ENCODE measurements at places on chromosomes 16 and 17.

DNA sequence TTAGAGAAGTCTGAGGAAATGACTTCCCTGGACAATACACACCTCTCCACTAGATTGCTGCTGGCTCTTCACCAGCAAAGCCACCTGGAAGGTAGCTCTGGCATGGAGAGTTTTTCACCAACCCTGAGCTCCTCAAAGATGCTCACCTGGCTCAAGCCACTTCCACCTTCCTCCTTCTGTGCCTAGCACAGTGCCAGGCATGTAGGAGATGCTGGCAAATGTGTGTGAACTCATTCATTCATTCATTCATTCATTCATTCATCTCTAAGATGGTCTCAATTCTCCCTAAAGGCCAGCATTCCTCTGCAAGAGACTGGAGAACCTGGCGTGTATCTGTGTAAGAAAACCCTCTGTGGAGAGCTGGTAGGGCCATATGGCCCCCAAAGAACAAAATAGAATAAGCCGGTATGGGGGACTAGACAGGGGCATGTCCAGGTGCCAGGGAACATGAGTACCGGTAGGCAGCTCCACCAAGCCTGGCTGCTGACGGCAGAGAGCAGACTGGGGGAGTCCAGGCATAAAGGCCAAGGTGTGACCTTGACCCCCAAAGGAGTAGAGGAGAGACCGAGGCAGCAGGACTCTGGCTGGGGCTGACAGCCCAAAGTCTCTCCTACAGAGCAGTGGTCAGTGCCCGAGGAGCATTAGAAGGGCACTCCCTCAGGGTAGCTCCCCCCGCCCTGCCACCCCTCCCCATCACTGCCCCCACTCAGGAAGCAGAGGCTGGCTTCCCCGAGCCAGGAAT, 132.2 kb upstream of the TNRC6C start:
- DNase-seq: no peak

GRCh38 chr16:88030498-88030897, 79.3 kb downstream of the BANP start:
- DNase-seq: no peak

DNA sequence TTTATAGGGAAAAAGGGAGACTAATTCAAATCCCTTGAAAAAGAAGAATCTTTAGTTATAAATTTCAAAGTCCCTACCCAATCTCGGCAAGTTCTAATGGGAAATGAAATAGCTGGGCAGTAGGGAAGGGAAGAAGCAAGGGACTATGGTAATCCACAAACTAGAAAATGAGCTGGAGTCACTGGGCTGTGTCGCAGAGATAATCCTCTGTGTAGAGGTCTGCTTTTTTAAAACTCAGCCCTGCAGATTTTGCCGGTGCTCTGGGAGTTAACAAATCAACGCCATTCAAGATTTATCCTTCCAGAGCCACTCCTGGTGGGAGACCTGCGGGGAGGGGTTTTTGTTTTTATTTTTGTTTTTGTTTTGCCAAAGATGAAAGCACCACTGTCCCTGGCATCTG, 20.8 kb downstream of the SNX11 start:
- DNase-seq: no peak

DNA sequence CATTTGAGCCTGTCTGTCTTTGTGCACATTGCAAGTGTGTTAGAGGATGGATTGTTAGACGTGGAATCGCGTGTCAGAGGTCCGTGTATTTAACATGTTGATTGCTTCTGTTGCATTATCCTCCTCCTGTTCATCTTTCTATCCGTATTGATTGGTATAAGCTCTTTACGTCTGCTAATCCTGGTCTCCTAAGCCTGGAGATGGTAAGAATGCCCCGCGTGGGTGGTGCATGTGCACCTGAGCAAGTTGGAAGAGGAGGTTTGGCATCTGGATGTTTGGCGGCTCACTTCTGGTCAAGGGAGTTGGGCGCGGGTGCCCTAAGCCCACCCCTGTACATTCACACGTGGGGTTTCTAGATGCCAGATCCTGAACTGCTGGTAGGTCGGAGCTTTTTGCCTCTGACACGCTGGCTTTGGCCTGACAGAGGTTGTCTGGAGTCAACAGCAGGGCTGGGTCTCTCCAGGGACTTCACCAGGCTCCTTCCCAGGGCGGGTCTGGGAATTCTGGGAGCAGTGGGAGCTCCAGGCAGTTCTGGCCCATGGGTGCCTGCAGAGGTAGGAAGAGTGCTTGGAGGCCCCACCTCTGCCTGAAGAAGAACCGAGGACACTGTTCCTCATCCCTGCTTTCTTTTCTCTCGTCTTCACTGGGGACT, 107.3 kb downstream of the OR1D5 start:
- no peak for DNase-seq

GRCh38 chr17:55420776-55421178, 858 bp downstream of the MMD start:
- DNase-seq: no peak

DNA sequence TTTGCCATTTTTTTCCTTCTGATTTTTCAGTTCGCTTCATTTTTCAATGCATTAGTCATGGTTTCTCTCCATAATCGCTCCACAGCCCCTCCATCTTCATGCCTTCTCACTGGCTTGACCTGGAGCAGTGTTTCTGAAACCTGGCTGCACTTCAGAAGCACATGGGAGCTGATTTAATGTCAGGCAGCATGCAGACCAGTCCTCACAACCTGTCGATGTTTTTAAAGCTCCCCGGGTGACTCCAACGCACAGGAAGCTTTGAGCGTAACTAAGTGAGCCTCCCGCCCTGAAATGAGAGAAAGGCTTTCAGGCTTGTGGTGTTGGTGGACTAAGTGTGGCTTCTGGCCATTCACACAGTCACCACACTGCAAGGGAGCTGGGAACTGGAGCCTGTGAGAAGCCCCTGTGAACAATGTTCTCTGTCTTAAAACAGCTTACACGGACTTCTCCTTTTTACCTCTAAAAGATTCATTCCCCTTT, 16.8 kb upstream of the DRG2 start:
- DNase-seq: no peak

DNA sequence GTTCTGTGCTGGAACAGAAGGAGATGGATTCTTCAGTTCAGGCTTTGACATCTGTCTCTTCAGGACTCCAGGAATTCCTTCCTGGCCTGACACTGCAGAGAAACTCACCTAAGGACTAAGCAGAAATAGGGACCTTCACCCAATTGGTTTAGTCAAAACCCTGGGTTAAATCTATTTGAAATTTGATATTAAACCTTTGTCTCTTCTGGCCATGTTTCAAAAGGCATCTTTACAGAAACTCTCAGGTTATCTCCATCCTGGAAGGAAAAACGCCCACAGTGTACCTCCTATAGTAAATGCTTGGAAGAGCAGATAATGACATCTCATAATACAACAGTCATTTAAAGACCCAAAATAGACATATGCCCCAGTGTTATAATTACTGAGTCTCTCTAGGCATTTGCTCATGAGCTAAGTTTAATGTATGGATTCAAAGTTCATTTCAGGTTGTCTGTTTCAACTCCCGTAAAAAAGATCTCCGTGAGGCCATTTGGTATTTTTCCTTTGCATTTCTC, 5.6 kb upstream of the HOXB4 start:
- peak; percentile 48 for DNase-seq

DNA sequence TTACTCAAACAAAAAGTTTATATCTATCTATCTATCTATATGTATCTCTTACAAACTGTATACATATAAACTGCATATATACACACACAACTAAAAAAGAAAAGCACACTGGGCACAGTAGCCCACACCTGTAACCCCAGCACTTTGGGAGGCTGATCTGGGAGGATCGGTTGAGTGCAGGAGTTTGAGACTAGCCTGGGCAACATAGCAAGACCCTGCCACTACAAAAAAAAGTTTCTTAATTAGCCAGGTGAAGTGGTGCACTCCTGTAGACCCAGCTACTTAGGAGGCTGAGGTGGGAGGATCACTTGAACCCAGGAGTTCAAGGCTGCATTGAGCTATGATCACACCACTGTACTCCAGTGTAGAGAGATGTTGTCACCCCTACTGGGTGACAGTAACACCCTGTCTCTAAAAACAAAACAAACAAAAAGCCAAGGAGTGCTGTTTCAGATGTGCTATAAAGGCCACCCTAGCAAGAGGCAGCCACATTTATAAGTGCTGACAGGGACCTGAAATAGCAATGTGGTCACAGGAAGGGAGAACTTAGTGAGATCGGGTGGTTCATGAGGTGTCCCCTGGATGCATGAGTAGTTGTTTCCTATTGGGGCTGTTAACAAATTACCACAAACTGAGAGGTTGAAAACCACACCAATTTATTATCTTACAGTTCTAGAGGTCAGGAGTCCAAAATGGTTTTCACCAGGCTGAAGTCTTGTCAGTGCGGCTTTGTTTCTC, 4.8 kb downstream of the CD2BP2 start:
- DNase-seq: no peak

GRCh38 chr17:70855401-70856054, 686.2 kb downstream of the KCNJ2 start:
- DNase-seq: peak; percentile 77

GRCh38 chr16:57416084-57416483, 11.5 kb downstream of the CCL17 start:
- DNase-seq: no peak

DNA sequence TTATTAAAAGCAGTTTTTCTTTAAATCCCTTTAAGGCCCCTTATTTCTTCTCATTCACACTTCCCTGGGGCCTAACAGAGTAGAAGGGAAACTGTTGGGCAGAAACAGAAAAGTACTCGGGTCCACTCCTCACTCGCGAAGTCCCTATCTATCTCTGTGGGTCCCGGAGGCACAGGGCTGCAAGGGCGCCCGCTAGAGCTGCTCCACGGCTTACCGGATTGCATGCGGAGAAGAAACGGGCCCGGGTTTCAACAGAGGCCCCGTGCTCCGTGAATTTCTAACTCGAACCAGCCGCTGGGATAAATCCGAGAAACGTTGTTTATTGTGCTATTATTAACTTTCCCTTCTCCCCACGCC, 4.3 kb downstream of the CBLN1 start:
- no peak for DNase-seq

- DNase-seq: no peak
These were observed 18.8 kb downstream of the ZCCHC14 start for GRCh38 chr16:87474017-87474416.

DNA sequence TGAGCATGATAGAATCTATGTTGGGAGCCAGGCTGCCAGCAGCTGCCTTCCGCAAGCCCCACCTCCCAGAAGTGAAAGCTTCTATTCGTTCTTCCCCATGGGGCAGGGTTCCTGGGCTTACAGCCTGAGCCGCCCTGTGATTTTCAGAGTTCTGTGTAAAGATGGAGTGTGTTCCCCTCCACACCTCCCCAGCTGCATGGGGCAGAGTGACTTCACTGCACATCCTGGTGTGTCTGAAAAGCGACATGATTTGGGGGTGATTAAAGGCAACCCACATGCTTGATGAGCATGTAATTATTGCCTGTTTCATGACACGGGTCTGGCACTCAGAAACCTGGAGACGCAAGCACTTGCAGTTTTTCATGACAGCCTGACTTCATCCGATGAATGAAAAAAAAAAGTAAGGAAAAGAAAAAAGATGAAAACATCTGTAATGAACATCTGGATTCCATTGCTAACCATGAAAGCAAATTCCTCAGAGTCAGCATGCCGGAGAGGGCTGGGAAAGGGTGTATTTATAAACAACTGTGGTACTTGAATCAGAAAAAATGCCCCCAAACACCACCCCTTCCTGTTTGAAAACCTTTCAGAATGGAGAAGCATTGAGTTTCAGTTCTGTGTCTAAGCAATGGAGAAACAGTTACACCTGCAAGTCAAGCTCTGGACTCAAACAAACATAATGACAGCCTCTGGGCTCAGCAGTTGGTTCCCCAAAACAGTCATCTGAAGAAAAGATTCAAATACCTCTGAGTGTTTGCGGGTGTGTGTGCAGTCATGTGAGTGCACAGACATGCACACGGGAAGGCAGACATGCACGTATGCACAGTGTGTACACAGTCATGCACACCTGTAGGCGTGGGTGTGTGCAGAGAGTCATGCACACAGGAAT, 266.0 kb downstream of the ENGASE start:
- no peak for DNase-seq

DNA sequence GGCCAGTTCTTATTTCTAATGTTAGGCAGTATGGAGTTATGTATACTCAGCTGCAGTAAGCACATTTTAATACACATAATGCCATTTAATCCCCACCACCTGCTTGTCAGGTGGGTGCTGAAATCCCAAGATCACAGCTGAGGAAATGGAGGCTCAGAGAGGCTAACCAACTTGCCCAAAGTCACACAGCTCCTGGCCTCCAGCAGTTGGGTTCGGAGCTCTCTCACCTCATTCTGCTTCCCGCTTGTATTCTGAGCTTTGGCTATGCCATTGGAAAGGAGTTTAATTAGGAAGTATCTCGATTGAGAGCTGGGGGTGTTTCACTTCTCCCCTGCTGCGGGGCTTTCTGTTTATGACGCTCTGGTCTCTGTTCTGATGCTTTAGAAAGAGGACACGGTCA, 72.6 kb upstream of the CACNG5 start:
- DNase-seq: no peak

DNA sequence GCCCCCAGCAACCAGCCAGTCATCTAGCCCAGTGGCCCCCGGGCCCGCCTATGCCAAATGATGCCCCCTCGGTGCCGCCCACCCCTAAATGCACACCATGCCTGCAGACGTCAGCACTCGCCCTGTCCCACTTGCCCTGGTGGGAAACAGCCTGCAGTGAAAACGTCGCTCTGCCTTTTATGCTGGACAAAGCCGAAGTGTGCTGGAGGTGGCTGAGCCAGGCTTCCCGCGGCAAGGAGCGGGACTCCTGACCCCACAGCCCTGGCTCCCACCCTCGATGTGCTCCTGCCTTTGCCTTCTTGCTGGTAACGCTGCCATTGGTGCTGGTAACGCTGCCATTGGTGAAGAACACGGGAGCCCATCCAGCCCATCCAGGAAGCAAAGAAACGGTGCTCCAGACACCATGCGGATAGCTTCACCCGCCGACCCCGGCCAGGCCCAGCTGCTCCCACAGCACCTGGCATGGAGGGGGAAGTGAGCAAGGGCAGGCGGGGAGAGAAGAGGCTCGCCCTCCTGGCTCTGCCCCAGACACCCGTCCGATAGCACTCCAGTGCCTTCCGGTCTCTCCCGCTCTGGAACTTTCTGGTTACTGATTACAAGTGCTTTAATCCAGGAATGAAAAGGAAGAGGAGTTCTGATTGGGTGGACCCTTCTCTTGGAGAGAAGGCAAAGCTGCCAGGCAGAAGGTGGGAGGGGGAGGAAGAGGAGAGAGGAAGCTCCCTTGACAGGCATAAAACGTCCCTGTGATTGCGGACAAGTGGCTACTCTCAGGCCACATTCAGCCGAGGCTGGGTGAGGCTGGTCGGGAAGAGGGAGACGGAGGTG, 4.0 kb upstream of the BAIAP2 start:
- DNase-seq: peak; percentile 71

DNA sequence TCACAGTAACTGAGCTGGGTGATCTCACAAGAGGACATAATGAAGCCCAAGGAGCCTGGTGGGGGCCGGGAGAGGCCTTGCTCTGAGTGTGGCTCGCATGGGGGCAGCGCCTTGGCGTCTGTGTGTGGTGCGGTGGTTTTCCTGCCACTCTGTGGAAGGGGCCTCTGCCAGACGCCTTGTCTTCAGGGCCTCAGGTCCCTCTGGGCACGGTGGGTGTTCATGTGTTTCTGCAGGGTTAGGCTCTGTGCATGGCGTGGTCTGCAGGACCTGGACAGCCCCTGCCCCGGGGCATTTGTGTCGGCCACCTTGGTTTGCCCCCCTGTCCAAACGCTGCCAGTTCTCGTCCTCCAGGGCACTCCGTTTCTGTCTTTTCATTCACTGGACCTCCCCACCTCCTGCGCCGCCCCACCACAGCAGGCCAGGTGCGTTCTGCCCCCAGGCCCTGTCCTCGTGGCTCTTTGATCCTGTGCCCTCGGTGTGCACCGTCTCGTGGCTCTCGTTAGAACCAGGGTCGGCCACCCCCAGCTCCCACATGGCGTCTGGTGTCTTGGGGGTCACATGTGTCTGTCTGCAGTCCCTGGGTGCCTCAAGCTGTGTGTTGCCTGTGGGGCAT, 43.7 kb upstream of the ZNF750 start:
- DNase-seq: no peak

Measured in NCI-H2029 treated with DMSO at 0.1 percent for 48 hours (cell line).